Activated naive CD4-positive, alpha-beta T cell treated with anti-CD3 and anti-CD28 coated beads, Interleukin-2, amount 50 U/mL, for 72 hours (primary cell): ENCODE measurements at places on chromosomes 3 and 15.

- no peak for DNase-seq
These were observed 44.0 kb upstream of the BCL6 start for GRCh38 chr3:187788984-187789857.

DNA sequence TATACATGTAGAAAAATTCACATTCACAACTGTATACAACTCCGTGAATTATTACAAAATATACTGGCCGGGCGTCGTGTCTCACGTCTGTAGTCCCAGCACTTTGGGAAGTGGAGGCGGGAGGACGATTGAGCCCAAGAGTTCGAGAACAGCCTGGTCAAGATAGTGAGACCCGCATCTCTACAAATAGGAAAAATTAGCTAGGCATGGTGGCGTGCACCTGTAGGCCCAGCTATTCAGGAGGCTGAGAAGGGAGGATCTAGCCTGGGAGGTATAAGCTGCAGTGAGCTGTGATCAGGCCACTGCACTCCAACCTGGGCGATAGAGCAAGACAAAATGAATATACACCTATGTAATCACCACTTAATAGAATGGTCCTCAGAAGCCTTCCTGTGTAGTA lies 1.3 kb downstream of the RAD51 start:
- DNase-seq, result no peak

DNA sequence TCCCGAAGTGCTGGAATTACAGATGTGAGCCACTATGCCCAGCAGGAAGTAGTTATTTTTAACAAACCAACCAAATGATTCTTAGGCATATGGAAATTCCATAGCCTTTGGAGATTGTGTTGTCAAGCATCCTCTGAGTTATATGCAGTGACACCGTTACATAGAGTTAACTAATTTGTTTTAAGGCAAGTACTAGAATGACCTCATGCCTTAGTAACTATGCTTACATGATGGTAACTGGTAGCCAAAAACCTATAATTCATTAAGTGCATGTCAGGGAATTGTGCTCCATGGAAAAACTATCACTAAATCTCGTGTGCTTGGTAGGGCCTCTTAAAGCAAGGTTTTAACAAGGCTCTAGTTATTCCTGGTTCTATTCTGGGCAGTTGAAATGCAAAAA lies 392.8 kb downstream of the TUSC7 start:
- DNase-seq, result no peak

DNA sequence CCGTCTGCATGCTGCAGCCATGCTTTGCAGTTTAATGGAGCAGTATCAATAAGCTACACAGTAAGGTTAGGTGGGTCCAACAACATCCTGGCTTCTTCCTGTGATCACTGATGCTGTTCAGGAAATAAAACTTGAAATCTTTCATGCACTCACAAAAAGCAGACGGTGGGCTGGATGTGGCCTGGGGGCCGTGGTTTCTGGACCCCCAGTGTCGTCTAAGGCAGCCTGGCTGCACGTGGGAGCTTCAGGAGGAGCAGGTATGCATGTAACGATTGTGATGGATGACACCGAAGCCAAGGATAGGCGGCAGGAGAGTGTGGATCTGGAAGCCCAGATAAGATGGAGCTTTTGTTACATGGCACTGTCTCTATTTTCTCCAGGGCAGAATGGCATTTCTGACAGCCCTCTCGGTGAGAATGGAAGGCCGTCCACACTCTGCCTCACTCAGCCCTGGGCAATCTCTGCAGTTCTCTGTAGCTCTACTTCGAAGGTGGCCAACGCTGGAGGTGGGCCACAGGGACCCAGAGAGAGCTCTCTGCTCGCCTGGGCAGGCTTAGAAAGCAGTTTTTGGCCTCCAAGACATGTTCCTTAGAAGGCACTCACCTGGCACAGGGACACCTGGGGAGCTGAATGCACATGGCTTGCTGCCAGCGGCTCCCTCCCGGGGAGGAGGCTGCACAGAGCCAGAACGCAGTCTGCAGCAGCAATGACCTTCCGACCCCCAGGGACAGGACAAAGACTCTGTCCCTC lies 46.4 kb upstream of the IQSEC1 start:
- no peak for DNase-seq

GRCh38 chr3:147616998-147617619 lies 207.9 kb downstream of the ZIC1 start:
- DNase-seq, result no peak

DNA sequence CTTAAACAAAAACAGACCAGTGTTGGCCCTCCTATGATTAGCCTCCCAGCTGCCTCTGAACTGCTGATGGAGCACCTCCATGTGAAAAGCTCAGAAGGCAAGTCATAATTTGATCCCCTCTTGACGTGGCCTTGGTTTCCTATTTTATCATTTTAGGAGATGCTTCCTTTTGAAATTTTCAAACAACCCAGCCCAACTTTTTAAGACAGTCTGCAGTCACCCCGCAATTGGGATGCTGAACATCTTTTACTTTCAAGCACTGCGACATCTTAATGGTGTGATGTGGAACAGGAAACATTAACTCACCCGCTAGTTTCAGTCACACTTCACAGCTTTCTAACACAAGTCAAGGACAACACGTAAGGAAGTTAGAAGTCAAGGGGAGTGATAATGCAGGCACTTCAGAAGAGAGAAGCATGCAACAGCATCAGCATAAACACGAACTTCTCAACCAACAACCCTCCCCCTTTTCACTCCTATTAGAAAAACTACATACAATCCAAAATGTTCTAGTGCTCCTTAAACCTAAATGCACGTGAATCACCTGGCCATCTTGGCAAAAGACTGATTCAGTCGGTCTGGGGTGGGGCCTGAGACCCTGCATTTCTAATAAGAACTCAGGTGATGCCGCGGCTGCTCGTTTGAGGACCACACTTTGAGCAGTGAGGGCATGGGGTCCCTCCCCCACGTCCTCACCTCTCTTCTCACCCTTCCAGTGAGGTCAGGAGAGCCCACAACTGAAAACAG lies 161.5 kb downstream of the FOXP1 start:
- no peak for DNase-seq

DNA sequence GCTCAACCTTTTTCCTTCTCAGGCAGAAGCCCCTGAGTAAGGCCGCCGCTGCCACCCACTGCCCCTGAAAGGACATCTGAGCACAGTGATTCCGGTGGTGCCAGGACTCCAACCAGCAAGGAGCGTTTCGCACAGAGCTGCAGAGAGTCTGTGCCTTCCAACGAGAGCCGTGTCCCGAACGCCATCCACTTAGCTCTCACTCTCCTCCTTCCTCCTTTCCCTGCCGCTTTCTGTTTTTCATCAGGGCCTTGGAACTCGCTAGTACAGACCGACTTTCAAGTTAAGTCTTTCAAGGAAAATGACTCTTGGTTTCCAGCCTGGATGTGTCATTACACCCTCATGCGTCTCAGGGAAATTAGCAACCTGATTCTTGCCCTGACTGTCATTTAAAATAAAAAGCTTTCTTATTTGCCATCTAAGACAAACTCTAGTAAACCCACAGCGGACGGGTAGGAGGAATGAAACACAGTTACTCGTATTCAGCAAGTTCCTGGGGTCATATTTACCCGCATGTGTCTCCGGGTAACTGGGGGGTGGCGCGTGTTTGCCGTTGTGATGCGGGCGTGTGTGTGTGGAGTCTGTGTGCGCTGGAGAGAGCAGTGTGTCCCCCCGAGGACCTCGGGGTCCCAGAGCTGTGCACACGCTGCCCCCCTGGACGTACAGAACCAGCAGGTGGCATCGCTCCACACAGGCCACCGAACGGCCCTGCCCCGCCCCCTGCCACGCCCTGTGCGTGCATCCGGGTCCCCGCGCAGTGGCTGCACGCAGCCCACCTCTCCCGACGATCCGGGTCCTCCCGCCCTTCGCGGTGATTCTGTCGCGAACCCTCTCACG lies 30.4 kb upstream of the ALDH1A3 start:
- peak; percentile 68 for DNase-seq

DNA sequence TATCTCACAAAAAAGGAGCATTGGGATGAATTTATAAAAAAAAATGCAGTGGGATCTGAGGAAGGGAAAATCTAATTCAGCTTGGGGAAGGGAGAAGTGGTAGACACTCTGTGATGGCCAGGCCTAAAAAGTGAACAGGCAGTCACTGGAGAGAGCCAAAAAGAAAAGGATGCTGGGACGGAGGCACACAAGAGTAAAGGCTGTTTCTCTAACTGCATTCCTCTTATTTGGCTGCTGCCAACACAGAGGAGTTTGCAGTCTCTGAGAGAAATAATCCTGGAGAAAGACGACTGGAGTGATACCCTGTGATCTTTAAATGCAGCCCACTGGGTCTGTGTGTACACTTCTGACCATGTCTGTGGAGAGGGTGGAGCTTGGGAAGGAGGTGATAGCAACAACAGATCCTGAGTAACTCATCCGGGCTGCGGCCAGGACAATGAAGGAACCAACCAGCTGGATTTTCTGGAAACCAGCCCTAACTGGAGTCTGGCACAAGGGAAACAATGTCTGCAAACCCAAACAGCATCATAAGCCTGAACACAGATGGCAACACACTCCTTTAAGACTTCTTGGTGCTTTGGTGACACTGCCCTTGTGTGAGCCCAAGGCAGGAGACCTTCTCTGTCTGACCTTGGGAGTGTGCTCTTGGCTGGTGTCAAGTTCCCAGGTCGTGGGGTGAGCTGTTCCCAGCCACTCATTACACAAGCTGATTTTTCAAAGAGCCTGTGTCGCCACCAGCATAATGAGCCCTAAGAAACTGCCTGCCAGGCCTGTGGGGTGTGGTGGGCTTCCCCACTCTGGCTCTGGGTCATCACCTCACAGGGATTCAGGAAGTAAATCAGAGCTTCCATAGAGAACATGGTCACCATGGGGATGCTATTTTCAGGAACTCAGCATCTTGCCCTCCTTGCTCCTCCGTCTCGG lies 8.0 kb downstream of the FYCO1 start:
- no peak for DNase-seq

- DNase-seq, result no peak
These were observed 7.8 kb downstream of the BNC1 start for GRCh38 chr15:83276661-83277060.
